DND-41 (cell line): ENCODE measurements at places on chromosomes 13 and 19.

DNA sequence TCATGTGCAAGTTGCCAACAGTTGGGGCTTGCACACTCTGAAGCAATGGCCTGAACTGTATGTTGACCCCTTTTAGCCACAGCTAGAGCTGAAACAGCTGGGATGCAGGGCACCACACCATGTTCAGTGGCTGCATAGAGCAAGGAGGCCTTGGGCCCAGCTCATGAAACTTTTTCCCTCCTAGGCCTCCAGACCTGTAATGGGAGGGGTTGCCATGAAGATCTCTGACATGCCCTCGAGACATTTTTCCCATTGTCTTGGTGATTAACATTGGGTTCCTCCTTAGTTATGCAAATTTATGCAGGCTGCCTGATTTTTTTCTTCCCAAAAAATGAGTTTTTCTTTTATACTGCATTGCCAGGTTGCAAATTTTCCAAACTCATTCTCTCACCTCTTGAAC lies 165.1 kb upstream of the PRR20A start:
- no peak for DNase-seq
- H3K4me1 ChIP-seq, result no peaks in the 10 kb centered on the region

- H3K4me1 ChIP-seq, result no peaks in the 10 kb centered on the region
- no peak for DNase-seq
- H3K27me3 ChIP-seq, result no peaks in the 10 kb centered on the region
- H3K4me3 ChIP-seq, result no peak overlapping the region
Measured at GRCh38 chr19:45753548-45753947, 15.5 kb downstream of the SIX5 start.

DNA sequence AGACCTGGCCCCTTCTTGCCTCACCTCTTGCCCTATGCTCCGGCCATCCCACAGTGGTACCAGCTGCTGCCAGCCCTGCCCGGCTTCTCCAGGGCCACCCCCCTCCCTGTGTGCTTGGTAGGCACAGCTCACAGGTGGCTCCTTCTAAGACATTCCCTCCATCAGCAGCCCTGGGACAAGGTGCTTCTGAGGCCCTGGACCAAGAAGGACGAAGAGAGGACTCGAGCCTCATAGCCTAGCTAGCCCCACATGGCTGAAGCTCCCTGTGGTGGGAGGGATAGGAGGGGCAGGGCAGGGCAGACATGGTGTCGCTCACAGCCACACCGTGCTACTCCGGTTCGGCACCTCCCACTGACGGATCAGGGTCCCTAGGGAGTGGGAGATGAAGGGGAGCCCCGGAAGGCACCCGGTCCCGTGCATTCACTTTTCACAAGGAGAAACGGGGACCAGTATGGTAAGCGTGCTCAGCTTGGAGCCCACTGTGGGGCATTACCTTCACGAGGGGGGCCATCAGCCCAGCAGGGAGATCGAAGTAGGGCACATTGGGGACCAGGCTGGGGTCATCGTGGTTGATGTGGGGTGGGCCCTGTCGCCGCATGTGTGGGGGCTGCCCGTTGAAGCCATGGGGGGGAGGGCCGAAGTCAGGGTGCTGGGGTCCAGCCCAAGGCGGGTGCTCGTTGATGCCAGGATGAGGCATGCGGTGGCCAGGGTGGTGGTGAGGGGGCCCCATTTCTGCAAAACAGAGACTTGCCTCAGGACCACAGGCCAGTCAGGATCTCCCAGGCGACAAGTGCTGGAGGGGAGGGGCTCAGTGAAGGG lies 19.5 kb downstream of the CHERP start:
- no peak overlapping the region for H3K27ac ChIP-seq
- no peaks in the 10 kb centered on the region for H3K4me1 ChIP-seq
- H3K36me3 ChIP-seq, result peaks cover 95% of the 10 kb centered on the region
- no peaks in the 10 kb centered on the region for H3K27me3 ChIP-seq

DNA sequence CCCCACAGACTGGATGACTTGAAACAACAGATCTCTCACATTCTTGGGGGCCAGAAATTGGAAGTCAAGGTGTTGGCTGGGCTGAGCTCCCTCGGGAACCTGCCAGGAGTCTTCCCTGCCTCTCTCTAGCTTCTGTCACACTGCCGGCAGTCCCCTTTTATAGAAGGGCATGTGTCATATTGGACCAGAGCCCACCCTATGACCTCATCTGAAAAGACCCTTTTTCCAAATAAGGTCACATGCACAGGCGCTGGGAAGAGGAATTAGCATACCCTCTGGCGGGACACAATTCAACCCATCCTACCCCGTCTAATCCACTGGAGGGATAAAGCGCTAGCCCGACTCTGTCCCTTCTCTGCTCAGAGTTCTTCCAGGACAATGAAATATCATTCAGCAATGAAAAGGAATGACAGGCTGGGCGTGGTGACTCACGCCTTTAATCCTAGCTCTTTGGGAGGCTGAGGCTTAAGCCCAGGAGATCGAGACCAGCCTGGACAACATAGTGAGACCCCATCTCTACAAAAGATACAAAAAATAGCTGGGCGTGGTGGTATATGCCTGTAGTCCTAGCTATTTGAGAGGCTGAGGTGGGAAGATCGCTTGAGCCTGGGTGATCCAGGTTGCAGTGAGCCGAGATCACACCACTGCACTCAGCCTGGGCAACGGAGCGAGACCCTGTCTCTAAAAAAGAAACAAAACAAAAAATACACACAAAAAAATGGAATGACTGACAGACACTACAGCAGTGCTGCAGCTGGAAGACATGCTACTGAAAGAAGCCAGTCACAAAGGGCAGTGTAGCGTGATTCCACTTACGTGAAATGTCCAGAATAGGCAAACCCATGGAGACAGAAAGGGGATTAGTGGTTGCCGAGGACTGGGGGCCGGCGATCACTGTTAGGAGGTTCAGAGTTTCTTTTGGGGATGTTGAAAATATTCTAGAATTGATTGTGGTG lies 28.5 kb downstream of the MEIS3 start:
- H3K27me3 ChIP-seq, result peaks cover 3% of the 10 kb centered on the region
- H3K36me3 ChIP-seq, result no peaks in the 10 kb centered on the region
- H3K4me3 ChIP-seq, result no peak overlapping the region

DNA sequence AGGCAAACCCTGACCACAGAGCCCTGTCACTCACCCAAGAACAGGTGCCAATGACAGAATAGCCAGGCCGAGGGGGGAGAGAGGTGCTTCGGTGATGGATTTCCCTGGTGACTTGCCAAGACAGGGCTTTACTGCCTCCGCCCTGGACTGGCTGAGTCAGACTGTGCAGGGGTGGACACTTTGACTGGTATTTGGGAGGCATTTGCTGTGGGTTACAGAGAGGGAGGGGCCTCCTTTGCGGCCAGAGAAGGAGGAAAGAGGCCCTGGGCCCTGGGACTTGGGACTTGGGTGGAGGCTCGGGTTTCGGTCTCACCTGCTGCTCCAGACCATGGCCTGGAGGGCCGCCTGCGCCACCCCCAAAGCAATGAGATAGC lies 4.6 kb upstream of the EPS8L1 start:
- no peaks in the 10 kb centered on the region for H3K4me1 ChIP-seq
- no peak overlapping the region for H3K4me3 ChIP-seq
- no peaks in the 10 kb centered on the region for H3K36me3 ChIP-seq

- peaks cover 9% of the 10 kb centered on the region; the same call in 1 of the 2 replicates for H3K36me3 ChIP-seq
- no peak overlapping the region for H3K27ac ChIP-seq
- H3K4me1 ChIP-seq, result peaks cover 24% of the 10 kb centered on the region
- no peaks in the 10 kb centered on the region for H3K27me3 ChIP-seq
Measured at GRCh38 chr19:49565261-49565660, 15.1 kb downstream of the NOSIP start.

DNA sequence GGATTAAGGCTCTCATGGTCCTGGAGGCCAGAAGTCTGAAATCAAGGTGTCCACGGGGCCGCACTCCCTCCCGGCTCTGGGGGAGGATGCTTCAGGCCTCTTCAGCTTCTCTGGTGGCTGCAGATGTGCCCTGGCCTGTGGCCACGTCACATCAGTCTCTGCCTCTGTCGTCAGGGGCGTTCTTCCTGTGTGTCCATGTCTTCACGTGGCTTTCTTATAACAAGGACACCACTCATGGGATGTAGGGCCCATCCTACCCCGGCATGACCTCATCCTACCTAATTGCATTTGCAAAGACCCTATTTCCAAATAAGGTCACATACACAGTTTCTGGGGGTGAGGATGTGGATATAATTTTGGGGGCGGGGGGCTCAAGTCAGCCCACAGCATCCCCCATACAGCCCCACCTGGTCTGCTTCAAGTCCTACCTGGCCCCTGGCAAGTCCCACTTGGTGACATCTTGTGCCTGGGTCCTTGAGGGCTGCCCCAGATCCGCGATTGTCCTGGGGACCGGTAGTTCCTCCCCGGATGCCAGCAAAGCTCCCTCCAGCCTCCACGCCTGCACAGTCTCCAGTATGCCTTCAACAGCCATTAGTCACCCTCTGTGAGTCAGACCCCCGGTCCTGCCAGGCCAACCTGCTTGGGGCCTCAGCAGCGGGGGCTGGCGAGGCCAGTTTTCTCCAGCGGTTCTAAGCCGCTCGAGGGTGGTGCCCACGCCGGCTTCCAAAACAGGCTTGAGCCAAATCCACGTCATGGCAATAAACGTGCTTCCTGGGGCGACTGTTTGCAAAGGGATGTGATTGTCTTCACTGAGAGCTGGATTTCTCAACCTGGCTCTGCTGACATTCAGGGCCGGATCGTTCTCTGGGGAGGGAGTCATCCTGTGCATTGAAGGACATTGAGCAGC lies 32.2 kb downstream of the MYO9B start:
- H3K4me3 ChIP-seq, result no peak overlapping the region
- no peaks in the 10 kb centered on the region for H3K4me1 ChIP-seq
- H3K36me3 ChIP-seq, result peaks cover 82% of the 10 kb centered on the region
- no peak for DNase-seq

DNA sequence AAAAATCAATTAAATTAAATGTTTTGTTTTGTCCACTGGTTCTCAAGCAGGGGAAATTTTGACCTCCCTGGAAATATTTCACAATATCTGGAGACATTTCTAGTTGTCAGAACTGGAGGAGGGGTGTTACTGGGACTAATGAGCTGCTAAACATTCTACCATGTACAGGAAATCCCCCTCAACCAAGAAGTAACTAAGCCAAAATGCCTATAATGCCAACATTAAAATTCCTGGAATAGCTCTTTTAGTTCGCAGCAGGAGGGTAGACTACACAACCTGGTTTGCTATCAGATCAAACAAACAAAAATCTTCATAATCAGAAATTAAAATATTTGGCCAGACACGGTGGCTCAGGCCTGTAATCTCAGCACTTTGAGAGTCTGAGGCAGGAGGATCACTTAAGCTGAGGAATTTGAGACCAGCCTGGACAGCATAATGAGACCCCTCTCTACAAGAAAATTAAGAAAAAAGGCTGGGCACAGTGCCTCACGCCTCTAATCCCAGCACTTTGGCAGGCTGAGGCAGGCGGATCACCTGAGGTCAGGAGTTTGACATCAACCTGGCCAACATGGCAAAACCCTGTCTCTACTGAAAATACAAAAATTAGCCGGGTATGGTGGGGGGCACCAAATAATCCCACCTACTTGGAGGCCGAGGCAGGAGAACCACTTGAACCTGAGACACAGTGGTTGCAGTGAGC lies 13.7 kb upstream of the SMARCA4 start:
- no peak for DNase-seq
- H3K27me3 ChIP-seq, result no peaks in the 10 kb centered on the region
- H3K4me3 ChIP-seq, result no peak overlapping the region

GRCh38 chr19:8355631-8356402 lies 8.1 kb upstream of the ANGPTL4 start:
- DNase-seq, result no peak
- no peak overlapping the region for H3K4me3 ChIP-seq
- H3K4me1 ChIP-seq, result peaks cover 6% of the 10 kb centered on the region
- no peak overlapping the region for H3K27ac ChIP-seq
- no peaks in the 10 kb centered on the region for H3K36me3 ChIP-seq
